ENCODE measurements at places on chromosomes 7 and 10.

DNA sequence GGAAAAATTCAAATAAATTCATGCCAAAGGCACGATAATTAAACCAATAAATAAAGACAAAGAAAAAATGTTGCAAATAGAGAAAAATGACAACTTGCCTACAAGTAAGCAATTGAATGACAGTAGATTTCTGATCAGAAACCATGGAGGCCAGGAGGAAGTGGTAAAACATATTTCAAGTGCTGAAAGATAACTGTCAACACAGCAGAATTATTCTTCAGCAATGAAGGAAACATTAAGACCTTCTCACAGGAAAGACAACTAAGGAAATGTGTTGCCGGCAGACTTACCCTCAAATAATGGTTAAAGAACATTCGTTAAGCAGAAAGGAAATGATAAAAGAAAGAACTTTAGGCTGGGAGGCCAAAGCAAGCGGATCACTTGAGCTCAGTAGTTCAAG is 30.4 kb downstream of the RUNDC3B start:
- no peak for DNase-seq

GRCh38 chr7:71488308-71488707 is 356.4 kb downstream of the GALNT17 start:
- no peak for DNase-seq

DNA sequence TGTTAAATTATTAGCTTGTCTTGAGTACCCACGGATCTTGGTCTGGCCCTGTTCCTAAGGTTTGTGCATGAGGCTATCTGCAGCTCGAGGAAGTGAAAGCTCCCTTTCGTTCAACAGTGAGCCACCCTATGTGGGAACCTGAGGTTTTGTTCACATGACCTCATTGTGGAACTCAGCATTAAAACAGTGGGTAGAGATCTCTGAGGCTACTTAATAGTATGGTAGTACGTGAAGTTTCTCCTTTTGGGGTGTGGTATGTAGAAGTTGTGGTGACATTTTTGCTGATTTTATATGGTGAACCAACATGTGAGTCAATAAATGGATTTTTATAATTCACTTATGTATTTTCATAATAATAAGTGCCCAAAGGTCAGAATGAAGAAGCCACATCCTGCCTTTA is 252.7 kb upstream of the FERD3L start:
- DNase-seq, result no peak

DNA sequence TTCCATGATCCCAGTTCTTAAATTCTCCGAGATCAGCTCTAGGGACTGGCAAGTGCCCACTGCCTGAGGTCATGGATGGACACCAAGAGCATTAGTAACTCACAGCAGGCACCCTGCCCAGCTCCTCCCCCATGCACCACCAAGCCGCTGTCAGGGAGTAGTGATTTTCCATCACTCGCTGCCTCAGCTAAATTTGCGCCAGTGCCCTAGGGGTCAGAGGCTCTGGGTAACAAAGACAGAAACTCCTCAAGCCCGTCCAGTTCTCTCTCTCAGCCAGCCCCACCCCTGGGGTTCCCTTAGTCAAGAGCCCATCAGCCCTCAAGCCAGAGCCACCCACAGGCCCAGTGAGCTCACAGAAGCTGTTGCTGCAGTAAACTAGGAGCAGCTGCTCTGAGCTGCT is 30.0 kb downstream of the PAX2 start:
- DNase-seq, result no peak

- DNase-seq, result no peak
Measured at GRCh38 chr10:116487522-116488430, 58.0 kb upstream of the PNLIP start.

DNA sequence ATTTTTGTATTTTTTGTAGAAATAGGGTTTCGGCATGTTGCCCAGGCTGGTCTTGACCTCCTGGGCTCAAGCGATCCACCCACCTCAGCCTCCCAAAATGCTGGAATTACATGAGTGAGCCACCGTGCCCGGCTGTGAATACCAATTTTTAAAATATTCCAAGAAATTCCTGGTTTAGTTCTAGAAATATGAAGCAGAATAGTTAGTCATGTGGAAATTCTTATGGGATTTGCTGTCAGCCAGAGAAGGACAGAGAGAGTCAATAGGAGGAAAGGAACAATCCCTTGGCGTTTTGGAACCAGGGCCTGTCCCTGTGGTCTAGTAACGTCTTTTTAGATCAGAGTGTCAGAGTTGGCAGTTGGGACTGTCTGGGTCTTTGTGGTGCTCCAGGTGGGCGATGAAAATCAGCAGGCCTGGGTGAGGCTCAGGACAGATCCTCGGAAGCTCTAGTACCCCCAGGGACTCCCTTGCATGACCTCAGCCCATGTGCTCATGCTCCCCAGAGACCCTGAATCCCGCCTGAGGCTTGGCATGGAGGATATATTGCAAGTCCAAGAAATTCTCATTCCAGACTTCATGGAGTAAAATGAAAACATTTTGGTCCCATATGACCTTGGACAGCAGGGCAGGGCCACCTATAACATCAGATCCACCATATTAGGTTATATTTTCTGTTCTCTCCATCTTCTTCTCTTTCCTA is 7.8 kb downstream of the NODAL start:
- no peak for DNase-seq

- DNase-seq, result no peak
Measured at GRCh38 chr7:55570218-55570873, 2.0 kb downstream of the VOPP1 start.

DNA sequence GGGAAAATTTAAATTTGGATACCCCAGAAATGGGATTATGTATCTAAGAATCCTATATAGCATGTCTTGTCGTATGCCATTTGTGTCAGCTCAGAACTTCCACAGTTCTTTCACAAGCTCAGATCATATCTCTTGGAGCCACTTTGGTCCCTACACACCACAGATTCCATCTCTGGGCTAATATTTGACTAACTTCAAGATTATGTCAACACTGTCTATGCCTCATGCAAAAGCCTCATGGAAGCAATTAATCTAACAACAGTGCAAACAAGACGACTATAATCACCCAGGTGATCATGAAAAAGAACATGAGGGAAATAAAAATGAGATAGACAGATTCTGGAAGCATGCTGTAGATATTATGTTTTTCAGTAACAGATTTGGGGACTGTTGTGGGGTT is 189.1 kb downstream of the LRRTM3 start:
- no peak for DNase-seq

DNA sequence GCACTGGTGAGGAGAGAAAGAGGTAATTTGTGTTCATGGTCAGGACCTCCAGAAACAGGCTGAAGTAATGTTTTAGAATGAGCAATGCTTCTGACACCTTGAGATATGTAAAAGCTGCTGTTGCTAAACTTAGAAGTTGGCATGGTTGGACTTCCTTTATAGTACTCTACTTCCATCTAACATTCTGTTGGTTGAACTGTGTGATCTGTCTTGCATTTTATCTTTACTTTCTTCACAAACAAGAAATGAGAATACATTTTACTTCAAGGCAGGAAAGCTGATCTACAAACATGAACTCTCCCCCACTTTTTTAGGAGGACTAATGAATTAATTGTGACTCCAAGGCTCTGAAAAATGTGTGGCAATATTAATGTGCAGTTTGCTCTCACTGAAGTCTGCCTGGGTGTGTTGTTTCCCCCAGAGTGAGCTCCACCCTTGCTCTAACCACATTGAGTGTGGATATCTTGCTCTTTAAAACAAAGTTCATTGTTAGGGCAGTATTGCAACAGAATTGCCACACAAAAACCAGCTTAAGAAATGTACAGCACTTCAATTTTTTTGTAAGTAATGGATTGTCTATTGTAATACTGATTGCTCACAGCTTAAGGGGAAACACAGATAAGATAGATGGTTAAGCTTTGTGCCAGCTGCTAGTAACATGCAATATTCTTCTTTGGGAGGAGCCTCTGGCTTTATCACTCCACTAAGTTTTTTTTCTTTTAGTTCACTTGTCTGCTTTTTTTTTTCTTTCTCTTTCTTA is 69.0 kb downstream of the ADD3 start:
- no peak for DNase-seq

DNA sequence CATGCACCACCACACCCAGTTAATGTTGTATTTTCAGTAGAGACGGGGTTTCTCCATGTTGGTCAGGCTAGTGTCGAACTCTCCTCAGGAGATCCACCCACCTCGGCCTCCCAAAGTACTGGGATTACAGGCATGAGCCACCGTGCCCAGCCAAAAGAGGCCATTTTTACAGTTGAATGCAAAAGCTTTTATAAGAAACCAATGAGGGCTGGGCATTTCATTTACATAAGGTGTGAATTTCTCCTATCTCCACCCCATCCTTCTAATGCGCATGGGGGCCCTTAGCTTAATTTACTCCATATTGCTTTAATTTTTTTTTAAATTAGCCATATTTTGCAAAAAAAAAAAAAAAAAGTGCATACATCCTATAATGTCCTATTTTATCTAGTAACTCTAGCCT is 25.1 kb upstream of the EIF4H start:
- no peak for DNase-seq

- no peak for DNase-seq
Measured at GRCh38 chr10:17685233-17685840, 41.4 kb downstream of the STAM start.

All from NT2/D1 (cell line).